ENCODE measurements at places on chromosomes 11 and 22.

DNA sequence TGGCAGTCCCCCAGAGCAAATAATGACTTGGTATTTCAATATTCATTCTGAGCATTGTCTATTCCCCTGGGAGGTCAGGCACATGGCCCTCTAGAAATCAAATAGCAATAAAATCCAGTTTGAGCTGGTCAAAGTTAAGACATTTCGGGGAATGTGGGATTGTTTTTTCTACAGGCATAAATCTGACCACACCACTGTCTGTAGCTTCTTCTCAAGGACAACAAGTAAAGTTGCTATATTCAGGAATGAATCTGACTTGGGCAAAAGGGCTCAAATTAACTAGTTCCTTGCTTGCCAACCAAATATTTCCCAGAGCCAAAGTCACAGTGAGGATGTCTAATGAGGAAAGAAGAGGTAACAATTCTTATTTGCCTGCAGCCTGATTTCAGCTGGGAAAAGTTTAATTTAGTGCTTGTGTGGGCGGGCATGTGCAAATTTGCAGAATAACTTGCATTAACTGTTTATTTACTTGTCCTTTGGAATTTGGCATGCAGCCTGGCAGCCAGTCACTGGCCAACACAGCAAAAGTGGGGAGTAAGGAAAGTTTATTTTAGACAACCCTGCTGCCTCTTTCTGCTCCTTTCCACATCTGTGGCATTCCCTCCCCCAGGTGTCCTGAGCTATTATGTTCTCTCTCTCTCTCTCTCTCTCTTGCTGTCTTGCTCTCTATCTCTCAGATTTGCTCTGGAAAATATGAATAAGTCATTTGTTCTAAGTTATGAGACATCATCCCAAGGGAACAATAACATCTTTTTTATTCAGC is 51.2 kb upstream of the ARHGAP20 start:
- peak; percentile 81 for DNase-seq

DNA sequence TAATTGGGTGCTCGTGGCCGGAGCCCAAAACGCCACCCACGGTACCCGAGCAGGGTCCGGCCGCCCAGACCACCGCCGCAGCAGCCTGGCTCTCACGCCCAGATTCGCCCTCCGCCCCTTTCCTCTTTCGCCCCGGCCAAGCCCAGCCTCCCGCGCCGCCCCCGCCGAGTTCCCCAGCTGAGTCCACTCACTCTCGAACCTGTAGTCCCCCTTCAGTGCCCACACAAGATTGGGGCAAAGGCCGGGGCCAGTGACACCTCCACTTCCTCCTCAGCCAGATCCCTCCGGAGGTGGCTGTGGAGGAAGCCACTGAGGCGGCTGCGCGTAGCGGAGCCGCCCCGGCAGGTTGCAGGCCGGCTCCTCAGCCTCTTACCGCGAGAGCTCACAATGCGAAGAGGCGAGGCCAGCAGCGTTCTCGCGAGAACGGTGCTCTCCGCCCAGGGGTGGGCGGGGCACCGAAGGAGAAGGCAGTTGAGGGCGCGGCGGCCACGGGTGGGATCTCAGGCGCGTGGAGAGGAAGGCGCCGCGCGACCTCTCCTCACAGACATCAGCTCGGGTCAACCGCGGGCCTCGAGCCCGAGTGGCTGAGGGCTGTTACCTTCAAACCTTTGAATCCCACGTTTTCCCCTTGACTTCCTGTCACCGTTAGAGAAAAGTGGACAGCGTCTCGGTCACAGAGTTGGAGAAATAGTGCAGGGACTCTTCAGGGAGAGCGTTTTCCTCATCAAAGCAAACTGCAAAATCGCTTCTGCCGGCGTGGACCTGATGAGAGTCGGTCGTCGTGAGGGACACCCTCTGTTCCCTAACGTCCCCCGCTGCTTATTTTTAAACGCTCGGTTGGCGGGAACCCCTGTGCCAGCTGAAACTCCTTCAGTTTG is at the start of gene BTBD10:
TSS of gene BTBD10 (minus strand) at position 322 of the 878 bp plus-strand sequence. CDS start 18,098 bp downstream, outside the sequence.
- DNase-seq: peak; percentile 95

DNA sequence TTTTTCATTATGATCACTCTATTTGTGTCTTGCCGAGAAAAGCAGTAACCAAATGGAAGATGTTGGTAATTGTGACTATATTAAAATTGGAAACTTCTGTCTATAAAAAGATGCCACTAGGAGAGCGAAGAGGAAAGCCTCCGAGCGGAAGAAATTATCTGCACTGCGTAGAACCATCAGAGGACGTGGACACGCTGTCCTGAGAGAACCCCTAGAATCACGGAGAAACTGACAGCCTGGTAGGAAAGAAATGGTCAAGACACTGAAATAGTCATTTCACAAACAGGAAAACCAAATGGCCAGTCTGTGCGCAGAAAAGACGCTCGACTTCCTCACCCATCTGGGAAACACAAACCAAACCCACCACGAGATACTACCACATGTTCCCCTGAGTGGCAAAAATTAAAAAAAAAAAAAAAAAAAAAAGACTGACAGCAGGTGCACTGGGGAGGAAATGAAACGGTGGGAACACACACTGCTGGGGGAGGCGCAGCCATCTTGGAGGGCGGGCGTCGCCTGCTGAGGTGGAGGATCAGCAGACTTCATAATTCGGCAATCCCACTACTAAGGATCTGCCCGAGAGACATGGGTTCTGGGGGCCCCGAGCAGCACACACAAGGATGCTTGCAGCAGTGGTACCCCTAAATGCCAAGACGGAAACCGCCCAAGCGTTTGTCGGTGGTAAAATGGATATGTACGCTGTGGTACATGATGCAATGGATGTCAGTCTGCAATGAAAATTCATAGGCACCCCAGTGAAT is 21.3 kb downstream of the IFITM10 start:
- DNase-seq: no peak

DNA sequence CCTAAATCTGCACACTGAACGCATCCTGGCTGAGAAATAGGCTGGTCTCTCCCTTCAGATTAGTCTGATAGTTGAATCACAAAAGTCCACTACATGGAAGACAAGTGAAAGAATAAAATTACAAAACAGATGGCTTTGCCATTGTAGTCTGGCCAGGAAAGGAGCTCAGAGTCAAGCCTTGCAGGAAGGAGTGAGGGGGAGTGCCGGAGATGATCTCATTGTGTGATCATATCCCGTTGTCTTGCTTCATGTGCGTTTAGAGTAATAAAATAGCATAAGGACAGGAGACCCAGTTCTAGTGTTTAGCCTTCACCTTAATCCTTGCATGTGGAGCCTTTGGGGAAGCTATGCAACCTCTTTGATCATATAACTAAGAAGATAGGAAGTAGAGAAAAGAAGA is 666.7 kb upstream of the RAG2 start:
- DNase-seq: no peak

- DNase-seq: peak; percentile 9
These were observed 37.2 kb downstream of the CKAP5 start for GRCh38 chr11:46808799-46809431.

- DNase-seq: no peak
These were observed 231.3 kb downstream of the DSCAML1 start for GRCh38 chr11:117565709-117566108.

DNA sequence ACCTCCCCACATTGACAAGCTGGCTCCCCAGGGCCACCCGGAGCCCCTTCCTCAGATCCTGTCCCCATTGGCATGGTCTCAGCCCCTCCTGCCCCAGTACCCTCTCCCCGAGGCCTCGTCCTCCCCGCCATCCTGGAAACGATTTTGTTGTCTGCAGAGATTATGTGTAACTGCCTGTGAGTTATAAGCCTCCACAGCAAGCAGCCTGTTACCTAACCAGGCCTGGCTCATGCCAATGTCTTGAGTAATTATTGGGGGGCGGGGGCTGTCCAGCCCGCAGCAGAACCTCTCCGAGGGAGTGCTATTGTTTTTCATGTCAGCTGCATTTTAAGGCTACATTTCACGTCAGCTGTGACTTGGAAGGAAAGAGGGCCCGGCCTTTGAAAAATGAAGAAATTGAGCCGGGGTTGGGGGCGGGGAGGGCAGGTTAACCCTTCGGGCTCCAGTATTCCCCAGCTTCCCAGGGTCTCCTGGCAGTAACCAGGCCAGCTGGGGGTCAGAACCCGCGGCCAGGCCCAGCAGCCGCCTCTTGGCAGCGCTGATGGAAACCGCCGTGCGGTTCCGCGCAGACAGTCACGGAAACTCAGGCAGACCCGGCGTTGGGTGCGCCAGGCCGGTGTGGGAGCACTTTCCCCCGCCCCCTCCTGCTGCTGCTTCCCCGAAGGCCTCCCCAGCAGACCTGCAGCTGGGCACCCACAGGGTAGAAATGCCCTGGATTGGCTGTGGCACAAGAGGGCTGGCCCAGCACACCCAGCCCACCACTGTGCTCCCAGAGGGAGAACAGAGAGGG is 59.5 kb downstream of the CDKN1C start:
- DNase-seq: peak; percentile 93

DNA sequence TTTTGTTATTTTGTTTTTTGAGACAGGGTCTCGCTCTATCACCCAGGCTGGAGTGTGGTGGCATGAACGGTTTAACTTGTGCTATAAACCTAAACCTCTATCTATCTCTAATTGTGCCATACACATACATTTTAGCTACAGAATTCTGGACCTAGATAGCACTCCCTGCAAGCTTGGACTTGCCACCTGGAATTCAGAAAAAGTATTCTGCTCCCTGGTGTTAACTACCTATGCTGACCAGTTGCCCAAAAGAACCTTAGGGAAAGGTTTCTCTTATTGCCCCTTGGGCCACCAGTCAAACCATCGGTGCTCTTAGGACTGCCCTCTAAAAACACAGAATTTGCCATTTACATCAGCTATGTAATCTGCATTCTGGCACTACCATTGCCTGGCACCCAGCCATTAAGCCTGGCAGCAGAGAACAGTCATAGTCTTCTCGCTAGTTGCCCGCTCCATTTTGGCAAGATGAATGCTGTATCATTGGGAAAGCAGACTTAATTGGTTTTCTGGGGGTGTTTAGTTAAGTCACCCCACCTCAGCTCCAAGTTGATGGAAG is 55.3 kb downstream of the ETS1 start:
- no peak for DNase-seq

- no peak for DNase-seq
These were observed 645 bp downstream of the RTCB start for GRCh38 chr22:32411402-32411801.

DNA sequence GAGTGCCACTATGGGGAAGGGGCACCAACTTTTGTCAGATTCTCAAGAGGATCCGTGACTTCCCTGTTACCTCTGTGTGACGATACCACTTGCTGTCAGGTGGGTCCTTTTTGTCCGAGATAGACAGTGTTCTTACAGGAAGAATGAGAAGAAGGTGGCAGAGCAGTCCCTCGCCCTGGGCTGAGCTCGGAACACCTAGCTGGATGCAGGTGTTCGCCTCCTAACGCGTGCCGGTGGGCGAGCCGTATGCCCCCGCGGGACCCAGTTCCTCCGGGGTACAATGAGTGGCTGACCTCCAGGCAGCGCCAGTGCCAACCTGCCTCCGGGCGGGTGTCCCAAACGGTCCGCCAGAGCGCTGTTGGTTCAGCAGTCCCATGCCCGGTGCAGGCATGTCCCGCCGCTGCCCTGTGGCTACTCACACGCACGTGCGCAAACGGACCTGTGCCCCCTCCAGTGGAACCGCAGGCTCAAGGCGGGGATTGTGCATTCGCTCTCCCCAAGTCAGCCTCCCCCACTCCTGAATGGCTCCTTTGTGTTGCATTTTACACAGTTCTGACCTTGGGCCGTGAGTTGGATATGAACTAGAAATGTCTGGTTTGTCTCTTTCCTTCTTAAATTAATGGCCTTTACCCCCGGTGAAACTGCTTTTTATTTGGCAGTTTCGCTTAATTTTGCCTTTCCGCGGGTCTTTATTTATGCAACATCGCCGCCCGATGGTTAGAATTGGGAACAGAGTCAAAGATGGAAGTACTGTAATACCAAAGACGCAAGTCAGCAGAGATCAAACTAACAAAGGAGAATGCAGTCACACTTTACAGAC is 1.1 kb upstream of the ABTB2 start:
- DNase-seq: peak; percentile 92

DNA sequence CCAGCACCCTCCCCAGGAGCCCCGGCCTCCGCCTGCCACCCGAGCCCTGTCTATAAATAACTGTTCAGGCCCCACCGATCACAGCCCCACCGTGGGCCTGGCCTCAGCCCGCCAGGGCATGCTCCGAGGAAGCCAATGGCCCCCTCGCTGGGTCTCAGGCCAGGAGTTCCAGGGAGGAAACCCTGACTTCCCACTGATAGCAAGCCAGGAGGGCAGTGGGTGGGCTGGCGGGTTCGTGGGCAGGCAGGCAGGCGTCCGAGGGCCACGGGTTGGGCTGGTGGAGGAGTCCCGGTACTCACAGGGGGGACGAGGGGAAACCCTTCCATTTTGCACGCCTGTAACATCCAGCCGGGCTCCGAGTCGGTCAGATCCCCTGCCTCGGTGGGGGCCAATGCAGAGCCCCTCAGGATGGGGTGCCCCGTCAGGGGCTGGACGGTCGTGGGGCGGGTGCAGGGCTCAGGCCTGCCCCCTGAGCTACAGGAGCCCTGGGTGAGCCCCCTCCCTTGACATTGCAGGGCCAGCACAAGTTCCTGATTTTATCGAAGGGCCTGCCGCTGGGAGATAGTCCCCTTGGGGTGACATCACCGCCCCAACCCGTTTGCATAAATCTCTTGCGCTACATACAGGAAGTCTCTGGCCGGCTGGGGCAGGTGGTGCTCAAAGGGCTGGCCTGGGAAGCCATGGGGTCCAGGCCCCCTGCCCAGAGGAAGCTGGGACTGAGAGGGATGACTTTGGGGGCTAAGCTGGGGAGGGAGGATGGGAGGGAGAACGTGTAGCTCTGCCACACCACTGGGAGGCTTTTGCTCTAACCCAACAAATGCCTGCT is at the start of gene SPI1:
TSS of gene SPI1 (minus strand) at position 538 of the 826 bp plus-strand sequence. CDS start at position 344, 194 bp downstream.
- DNase-seq: peak; percentile 40

DNA sequence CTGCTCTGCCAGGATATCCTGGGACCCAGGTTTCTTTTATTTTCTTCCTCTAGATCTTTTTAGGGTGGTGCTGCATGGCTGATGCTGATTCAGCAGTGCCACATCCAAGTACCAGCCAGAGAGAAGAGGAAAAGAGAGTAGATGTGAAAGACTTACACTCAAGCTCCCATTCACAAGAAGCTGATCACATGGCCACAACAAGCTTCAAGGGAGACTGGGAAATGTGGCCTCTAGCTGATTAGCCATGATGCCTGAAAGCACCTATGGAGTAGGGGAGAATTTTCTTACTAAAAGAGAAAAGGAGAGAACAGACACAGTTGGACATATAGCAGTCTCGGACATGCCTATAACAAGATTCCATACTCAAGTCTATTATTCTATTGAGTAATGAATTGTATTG is 34.4 kb upstream of the FJX1 start:
- DNase-seq: no peak

GRCh38 chr11:12792590-12792989 is 118.4 kb downstream of the TEAD1 start:
- no peak for DNase-seq

GRCh38 chr11:34330653-34331052 is 27.2 kb downstream of the ABTB2 start:
- no peak for DNase-seq

GRCh38 chr11:12526789-12527188 is 147.4 kb upstream of the TEAD1 start:
- DNase-seq: no peak

- DNase-seq: no peak
These were observed 83.0 kb downstream of the TMPRSS5 start for GRCh38 chr11:113623114-113623513.

Data from kidney (tissue), 22 donors.